ENCODE measurements at places on chromosomes 5 and 9.

DNA sequence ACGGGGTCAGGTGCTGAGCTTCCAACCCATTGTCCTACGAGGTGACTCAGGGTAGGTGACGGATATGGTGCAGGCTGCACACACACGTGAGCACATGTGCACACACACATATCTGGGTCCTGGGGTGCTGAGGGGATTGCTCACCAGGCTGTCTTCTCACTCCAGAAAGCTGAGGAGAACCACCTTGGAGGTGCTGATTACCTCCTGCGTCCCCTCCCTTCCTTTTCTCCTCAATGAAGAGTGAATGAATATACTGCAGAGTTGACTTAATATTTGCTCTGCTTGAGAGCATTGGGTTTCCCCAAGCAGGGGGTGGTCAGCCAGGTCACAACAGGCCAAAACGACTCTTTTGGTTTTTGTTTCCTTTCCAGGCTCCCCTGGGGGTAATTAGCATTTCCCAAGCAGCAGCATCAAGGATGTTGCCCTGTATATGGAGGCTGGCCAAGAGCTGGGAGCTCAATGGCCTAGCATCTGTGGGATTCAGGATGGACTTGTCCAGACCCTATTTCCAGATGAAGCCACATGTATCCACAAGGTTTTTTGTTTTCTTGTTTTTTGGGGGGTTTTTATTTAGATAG is 49.7 kb downstream of the PDZD2 start:
- no peak for DNase-seq

GRCh38 chr5:35342664-35343063 is 112.4 kb upstream of the PRLR start:
- no peak for DNase-seq

GRCh38 chr5:179125789-179126505 is 65.8 kb downstream of the ZNF354C start:
- DNase-seq, result no peak

DNA sequence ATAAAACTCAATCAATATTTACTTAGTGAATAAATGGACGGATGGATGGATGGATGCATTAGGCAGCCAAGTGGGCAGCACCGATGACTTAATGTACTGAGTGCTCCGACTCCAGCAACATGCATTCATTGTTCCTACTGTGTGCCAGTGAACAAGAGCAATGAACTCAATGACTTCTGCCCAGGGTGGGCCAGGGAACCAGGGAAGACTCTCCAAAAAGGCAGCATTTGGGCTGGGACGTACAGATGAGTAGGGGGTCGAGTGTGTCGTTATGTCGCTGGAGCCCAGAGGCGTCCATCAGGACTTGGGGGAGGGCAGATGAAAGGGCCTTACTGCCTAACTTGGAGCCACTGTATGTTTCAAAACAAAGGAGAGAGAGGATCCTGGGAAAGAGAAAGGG is 126.4 kb downstream of the KCNIP1 start:
- DNase-seq, result no peak

GRCh38 chr9:77161966-77162365 is 15.4 kb upstream of the VPS13A start:
- no peak for DNase-seq

All from RKO (cell line).